ENCODE measurements at places on chromosomes 5 and 9.

GRCh38 chr5:112348915-112349314 is 70.2 kb downstream of the EPB41L4A start:
- DNase-seq = no peak

DNA sequence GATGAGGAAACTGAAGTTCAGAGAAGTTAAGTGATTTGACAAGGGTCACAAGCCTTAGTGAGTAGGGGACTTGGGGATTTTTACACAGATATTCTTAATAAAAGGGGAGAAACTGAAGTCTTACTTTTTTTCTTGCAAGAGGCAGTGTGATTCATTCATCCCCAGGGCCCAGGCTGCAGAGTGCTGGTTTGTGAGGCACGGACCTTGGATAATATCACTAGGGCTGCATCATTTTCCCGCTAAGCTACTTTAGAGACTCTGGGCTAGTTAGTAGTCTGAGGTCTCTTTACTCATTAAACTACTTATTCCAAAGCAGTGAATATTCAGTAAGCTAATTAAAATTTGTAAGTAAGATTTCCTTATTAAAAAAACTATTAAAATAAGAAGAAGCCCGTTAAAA is 195.0 kb downstream of the PBX3 start:
- DNase-seq = no peak

GRCh38 chr5:2737273-2738155 is 14.0 kb downstream of the IRX2 start:
- no peak for DNase-seq

GRCh38 chr5:10162468-10162867 is 87.2 kb downstream of the ATPSCKMT start:
- no peak for DNase-seq

- no peak for DNase-seq
Observed at GRCh38 chr5:1199649-1200494, 1.5 kb upstream of the SLC6A19 start.

DNA sequence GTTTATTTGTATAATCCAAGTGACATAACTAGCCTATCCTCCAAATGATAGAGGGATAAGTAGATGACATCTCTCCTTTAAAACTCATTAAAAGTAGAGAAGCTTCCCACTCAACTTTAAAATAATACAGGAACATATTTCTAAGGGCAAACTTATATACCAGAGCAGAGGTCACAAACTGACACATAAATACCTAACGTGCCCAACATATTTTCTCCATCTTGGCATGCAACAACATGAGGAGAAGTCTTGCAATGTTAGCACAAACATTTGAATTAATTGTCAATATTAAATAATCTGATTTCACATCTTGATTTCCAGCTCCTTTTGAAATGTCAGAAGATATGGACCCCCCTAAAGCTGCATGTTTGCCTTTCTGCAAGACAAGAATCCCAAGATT is 335.0 kb downstream of the DEPDC1B start:
- no peak for DNase-seq

- DNase-seq = no peak
Observed at GRCh38 chr5:12772276-12772675, 868.0 kb upstream of the CTNND2 start.

- no peak for DNase-seq
Observed at GRCh38 chr5:52673495-52673894, 114.2 kb upstream of the ITGA1 start.

GRCh38 chr5:6522923-6523322 is 74.3 kb downstream of the UBE2QL1 start:
- no peak for DNase-seq

GRCh38 chr9:80502306-80502705 is 930.5 kb downstream of the TLE4 start:
- no peak for DNase-seq

- DNase-seq = no peak
Observed at GRCh38 chr5:81544351-81545018, 150.6 kb upstream of the ACOT12 start.

GRCh38 chr5:22787807-22788206 is 65.3 kb downstream of the CDH12 start:
- no peak for DNase-seq

- DNase-seq = no peak
Observed at GRCh38 chr5:158992037-158992740, 107.5 kb downstream of the EBF1 start.

- no peak for DNase-seq
Observed at GRCh38 chr9:124012368-124013301, 1.1 kb downstream of the LHX2 start.

DNA sequence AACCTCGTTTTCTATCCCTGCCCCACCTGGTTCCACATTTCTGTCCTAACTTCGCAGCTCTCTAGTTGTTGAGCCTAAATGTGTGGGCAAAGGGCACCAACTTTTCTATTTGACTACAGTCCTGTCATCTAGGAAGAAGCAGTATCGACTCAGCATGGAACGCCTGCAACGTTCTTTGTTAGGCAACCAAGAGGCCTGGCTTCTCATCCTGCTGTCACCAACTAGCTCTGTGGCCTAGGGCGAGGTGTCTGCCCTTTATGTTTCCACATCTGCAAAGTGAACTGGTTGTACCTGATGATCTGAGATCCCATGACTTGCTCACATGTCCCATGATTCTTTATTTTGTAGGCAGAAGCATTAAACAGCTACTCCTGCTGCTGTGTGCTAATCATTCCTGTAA is 248.9 kb downstream of the ADAMTSL1 start:
- DNase-seq = no peak

GRCh38 chr5:179055841-179056240 is 4.3 kb upstream of the ZNF354C start:
- DNase-seq = no peak

DNA sequence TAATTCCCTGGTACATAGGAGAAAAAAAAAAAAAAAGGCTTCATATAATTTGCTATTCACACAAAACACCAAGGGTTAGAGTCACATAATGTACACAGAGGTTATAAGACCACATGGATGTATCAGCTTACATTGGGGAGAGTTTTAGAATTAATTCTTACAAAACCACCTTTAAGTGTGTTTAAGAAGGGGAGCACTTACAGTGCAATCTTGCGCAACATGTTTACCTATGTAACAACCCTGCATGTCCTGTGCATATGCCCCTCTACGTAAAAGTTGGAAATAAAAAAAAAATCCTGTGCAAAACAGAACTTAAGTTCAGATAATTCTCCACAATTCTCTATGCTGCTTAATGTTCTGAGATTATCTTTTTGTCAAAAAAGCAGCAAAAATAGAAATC is 190.0 kb downstream of the DENND1A start:
- DNase-seq = no peak

DNA sequence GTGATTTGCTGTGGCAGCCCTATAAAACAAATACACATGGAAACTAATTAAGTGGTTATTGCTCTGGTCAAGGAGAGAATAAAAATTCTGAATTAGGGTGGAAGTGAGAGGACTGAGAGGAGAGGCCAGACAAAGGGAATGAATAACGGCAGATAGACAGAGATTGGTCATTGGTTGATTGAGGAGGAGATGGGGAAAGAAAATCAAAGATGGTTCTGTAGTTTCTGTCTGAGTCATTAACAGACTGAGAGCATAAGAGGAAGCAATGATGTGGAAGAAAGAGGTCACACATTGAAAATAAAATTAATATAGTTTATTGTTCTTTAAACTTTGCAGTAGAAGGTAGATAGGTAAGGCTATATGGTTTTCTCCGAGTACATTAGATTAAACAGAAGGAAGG is 469.8 kb downstream of the ACTL7B start:
- no peak for DNase-seq

DNA sequence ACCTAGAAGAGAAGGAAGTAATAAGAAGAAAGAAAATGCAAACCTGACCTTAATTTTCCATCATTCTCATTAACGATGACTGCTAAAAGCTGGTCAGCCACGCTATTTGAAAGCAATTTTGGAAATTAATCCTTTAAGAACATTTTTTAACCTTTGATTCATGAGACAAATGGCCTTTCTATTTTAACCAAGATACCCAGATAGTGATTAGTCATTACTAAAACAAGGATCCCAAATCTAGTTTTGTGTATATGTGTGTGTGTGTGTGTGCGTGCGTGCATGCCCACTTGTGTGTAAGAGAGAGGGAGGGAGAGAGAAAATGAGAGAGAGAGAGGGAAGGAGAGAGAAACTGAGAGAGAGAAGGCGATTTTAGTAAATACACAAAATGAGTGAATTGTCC is 329.5 kb downstream of the DEPDC1B start:
- DNase-seq = no peak

DNA sequence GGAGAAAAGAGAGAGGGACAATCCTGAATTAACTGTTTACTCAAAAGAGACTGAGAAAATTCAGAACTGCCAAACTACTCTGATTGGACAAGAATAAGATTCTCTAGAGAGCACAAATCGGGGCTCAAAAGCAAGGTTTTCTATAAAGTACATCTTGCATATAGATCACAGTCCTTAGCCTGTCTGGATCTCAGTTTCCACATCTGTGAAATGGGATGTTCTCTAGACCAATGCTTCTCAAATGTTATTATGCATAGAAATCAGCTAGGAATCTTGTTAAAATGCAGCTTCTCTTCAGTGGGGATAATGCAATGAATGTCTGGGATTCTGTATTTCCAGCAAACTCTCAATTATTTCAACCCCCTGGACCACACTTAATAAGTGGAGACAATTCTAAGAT is 231.6 kb downstream of the ESM1 start:
- no peak for DNase-seq

DNA sequence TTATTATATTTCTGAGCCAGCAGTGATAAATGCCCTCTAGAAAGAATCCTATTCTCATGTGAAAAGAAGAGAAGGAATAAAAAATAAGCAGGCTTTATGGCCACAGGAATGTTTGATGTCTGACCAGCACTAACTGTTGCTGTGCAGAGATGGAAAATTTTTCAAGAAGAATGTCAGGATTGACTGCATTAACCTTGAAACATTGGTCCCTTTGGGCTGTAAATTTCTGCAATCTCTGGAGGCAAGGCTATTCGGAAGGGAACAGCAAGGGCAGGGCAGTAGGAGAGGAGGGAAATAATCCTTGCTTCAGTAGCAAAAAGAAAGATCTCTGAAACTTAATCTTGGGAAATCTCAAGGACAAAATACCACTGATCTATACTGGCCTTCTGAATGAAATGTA is 415.2 kb downstream of the DNAH5 start:
- DNase-seq = no peak

DNA sequence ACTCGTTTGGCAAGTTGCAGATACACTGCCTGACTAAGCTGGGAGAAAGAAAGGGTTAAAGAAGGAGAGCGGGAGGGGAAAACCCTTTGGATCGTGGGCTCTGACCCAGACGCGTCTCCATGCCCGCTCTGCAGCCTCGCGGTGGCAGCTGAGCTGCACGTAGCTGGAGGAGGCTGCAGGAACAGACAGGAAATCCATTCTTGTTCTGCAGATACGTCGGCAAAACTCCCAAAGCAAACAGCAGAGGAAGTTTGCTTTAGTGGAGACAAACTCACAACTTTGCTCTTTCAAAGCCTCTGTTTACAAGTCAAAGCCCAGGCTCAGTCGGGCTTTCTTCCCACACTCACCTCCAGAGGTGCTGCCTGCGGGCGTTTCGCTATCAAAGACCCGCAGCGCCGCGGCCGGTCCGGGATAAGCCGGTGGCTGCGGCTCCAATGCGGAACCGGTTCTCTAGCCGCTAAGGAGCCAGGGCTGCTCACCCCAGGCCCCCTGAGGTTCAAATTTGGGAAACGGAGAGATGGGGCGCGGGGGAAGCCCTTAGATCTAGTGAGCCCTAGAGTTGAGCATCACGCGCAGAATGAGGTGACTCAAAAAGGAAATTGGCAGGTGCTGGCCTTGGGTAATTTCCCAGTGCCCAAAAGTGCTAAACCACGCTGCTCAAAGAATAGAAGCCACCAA is 60.7 kb downstream of the MAT2B start:
- peak; percentile 73 for DNase-seq

DNA sequence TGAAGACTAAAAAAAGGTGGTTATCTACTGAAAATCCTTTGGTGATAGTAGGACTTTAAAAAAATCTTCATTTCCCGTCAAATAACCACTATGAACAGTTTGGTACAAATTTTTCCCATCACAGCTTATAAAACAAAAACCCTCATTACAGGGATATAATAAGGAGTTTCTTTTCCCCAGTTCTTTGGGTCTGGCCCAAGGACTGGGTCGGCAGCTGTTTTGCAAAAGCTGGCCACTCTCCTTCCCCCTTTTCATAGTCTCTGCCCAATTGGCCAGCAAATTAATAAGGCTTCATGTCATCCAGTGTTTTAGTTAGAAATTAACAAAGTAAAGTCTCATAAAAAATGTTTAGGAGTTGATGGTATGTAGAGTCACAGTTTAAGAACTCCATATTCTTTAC is 47.0 kb upstream of the PDE8B start:
- no peak for DNase-seq

DNA sequence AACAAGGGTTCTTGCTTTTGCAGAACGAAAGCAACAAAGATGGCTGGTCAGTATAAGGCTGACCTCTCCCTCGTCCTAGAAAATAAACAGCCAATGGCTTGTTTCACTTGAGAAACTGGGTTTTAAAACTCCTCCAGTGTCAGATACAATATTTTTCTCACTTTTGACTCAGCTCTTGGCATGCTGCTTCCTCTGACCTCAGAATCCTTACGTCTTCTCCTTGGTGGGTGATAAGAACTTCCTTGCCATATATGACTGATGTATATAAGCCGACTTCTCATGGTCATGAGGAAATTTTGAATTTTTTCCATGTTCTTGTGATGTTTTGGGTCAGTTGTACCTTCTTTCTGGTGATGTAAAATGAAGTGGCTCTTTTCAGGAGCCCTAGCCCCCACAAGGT is 3.8 kb downstream of the ZNF618 start:
- DNase-seq = no peak

DNA sequence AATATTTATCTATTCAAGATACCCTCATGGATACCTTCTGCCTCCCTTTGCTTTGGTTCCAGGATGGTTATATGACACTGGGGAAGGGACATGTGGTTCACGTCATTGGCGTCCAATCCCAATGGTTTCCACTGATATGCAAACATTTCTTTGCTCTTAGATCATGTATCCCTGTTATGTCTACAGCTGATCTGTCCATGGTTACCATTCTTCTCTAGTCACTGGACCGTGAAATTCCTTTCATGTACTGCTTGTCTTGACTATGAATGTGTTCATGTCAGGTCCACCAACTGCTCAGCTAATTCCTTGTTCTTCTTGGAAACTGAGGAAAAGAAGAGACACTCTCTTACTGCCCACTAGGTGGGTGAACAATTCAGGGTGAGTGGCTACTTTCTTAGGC is 391.1 kb upstream of the ZNF608 start:
- DNase-seq = no peak

- no peak for DNase-seq
Observed at GRCh38 chr5:65461490-65461889, 20.2 kb downstream of the ADAMTS6 start.

GRCh38 chr5:9667906-9668305 is 37.8 kb upstream of the TAS2R1 start:
- DNase-seq = no peak

All from activated naive CD4-positive, alpha-beta T cell treated with anti-CD3 and anti-CD28 coated beads for 36 hours (primary cell).